Stimulated activated CD4-positive, alpha-beta T cell treated with anti-CD3 and anti-CD28 coated beads, Interleukin-1b, Interleukin-23, amount 100 ng/mL, for 1 hour (primary cell): ENCODE measurements at places on chromosomes 7 and 10.

DNA sequence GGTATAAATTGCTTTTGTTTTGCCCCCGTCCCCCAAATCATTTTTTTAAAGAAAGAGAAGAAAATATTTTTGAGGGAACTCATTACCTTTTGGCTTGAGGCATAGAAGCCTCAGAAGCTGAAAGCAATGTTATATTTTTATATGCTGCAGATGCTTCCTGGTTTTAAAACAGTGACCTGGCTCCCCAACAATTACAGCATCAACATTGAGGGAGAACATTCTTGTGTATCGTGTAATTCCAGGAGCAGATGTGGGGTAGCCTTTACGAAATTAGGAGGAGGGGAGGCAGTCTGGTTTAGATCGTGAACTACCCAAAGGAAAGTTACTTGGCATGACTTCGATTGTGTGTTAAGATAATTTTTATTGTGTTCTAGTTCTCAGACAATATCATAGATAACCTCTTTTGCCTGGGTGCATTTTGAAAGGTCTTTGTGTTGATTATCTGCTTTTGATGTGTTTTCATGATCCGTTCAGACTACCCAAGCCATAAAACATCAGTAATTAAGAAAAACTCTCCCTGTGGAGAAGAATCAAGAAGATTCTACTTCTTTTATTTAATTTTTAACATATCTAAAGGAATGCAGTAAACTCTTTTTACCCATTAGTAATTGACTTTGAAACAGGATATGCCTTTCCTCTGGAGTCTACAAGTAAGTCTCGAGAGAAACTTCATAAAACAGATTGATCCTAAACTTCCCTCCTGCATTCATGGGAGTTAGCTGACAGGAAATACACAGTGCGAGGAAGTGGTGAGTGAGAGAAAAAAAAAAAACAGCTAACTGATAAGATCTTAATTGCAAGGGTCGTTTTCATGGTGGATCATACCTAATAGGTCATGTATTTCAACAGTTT lies 141.4 kb downstream of the KIAA1217 start:
- DNase-seq = no peak

GRCh38 chr10:44962870-44963738 lies 3.5 kb downstream of the RASSF4 start:
- no peak for DNase-seq

GRCh38 chr10:51683031-51683691 lies 16.2 kb downstream of the CSTF2T start:
- DNase-seq = no peak

GRCh38 chr7:149427893-149428292 lies 33.0 kb downstream of the ZNF777 start:
- no peak for DNase-seq

- no peak for DNase-seq
Observed at GRCh38 chr7:2971914-2972834, 71.5 kb downstream of the CARD11 start.

GRCh38 chr10:92001581-92001980 lies 78.0 kb downstream of the BTAF1 start:
- DNase-seq = no peak
